ENCODE measurements at places on chromosomes 5 and 9.

GRCh38 chr5:117102591-117102990 lies 528.0 kb upstream of the SEMA6A start:
- DNase-seq, result no peak

DNA sequence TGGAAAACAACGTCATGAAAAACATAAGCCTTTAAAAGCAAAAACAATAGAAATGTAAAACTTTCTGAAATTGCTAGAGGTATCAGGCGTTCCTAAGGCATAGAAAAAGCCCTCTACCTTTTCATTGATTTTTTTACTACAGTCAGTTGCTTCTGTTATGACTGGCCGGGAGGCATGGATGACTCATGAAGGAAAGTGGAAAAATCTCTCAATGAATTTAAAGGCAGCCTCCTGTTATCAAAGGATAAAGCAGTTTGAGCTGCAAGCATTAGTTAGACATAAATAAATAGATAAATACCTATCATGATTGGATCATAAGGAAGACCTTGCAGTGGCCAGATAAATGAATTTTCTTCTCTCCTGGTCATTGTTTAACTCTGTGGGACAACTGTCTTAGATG lies 281.6 kb downstream of the MAST4 start:
- DNase-seq, result no peak

DNA sequence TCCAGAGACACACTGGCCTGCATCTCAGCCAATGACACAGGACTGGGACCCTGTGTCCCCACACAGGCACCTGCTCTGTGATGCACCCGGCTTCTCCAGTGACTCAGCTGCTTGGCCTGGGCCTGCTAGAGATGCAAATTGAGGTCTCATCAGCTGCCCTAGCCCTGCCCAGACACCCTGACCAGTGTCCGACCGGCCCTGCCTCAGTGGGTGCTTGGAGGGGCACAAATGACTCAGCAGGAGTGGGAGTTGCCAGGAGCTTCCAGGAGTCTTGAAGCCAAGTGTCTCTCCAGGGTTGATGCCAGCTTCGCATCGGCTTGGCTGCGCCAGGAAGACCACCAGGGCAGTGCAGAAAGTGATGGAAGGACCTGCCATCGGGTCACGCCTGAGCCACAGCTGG lies 148.2 kb downstream of the ICE1 start:
- DNase-seq, result no peak

DNA sequence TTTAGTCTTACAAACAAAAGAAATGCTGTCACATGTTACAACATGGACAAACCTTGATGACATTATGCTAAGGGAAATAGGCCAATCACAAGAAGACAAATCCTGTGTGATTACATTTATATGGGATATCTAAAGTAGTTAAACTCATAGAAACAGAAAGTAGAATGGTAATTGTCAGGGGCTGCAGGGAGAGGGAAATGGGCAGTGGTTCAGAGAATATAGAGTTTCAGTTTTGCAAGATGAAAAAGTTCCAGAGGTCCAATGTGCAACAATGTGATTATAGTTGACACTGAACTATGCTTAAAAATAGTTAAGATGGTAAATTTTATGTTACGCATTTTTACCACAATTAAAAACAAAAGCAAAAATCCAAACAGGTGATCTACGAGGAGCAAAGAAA lies 265.5 kb downstream of the NDUFS4 start:
- no peak for DNase-seq

- no peak for DNase-seq
Measured at GRCh38 chr5:54792611-54793404, 192.6 kb downstream of the ESM1 start.

DNA sequence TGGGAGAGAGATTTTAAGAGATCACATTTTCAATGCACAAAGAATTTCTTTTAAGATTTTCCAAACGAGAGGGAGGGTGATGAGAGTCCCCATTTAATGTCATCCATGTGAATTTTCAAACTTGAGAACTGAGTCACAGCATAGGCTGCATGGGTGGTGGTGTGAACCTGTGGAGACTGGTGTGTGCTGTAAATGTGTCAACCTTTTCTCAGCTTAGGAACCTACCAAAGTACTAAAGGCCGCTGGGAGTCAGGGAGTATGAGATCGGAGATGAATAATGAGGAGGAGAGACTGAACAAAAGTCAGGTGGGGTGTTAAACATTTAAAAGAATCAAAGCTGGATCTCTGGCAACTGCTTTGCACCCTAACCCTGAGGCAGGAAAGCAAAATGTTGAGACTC lies 7.5 kb downstream of the ALDH1A1 start:
- DNase-seq, result no peak

GRCh38 chr9:4581035-4581760 lies 80.9 kb upstream of the PLPP6 start:
- DNase-seq, result no peak

- DNase-seq, result no peak
Measured at GRCh38 chr5:58759745-58760144, 176.9 kb downstream of the RAB3C start.

DNA sequence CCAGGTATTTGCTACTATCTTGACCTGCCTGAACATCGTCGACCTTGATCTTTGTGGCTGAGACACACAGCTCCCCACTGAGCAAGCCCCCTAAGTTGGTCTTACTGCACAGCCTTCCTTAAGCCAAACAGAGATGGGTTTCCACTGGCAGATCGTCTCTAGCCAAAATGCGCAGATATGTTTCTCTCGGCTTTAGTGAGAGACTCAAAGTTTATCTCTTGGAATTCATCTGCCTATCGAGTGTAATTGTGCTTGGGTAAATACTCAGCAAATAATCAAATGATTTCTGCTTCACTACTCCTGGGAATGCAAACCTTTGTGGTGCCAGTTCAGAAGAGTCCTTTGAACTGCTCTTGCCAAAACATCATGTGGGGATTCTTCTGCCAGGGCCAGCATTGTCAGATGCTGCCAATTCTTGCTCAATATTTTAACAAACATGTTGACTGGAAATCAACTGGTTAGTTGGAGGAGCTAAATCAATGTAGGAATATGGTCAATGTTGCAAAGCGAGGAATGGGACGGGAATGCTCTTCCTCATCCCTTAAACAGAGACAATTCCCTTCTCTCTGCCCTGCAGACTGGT lies 141.2 kb upstream of the SLC28A3 start:
- DNase-seq, result no peak

DNA sequence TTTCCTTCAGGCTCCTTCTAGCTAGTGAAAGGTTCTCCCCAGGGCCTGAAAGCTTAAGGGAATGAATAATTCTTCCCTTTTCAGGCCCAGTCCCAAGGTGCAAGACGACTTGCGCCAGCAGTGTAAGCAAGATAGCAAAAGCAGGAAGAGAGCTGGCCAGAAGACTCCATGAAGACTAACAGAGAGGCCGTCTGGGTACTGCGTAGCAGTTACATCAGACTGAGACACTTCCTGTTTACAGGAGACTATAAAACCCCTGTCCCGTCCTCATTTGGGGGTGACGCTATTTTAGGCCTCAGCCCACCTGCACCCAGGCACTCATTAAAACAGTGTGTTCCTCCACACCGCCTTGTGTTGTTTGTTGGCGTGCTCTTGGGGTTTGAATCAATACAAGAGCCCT lies 90.7 kb upstream of the MOCS2 start:
- no peak for DNase-seq

DNA sequence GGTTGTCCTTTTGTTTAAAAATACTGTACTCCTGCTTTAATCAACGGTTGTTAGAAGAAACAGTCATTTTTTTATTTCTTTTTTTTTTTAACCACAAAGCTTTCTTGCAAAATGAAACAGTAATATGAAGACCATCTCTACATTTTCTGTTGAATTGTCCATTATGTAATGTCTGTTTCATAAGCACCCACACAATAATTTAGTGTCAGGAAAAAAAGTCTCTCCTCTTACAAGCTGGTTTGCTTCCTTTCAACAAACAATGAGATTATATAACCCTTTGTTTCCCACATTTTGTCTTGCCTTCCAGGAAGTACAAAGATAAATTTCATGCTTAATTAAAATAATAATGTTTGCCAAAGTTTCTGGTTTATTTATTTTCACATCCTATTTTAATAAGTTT lies 16.7 kb downstream of the CTNNAL1 start:
- no peak for DNase-seq

- DNase-seq, result no peak
Measured at GRCh38 chr9:137900584-137901310, 23.2 kb downstream of the CACNA1B start.

DNA sequence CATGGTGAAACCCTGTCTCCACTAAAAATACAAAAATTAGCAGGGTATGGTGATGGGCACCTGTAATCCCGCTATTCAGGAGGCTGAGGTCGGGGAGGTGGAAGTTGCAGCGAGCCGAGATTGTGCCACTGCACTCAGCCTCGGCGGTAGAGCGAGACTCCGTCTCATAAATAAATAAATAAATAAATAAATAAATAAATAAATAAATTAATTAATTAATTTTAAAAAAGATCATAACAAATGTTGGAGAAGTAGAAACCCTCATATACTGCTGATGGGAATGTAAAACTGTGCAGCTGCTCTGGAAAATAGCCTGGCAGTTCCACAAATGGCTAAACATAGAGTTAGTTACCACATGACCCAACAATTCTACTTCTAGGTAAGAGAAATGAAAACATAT lies 39.3 kb downstream of the EPB41L4B start:
- DNase-seq, result no peak

- no peak for DNase-seq
Measured at GRCh38 chr9:27059412-27059811, 49.6 kb upstream of the TEK start.

DNA sequence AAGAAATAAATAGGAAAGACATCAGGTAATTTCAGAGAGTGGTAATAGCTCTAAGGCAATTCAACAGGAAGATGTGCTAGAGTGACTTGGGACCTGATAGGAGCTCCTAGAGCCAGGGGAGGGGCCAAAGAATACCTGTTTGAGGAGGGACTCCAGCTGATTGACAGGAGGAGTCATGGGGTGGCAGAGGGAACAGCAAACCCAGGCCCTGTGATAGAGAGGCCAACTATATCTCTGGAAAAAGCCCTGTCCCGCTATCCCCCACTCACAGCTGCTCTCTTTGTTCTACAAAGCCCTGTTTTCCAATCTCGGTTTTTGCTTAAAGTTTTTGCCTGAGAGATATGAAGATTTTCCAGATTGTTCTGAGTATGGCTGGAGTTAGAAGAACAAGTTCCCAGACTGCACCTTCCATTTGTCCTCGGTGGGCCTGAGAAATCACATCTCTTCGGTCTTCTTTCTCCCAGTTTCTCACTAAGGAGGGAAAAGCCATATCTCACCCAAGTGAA lies 9.0 kb upstream of the NSD1 start:
- no peak for DNase-seq

DNA sequence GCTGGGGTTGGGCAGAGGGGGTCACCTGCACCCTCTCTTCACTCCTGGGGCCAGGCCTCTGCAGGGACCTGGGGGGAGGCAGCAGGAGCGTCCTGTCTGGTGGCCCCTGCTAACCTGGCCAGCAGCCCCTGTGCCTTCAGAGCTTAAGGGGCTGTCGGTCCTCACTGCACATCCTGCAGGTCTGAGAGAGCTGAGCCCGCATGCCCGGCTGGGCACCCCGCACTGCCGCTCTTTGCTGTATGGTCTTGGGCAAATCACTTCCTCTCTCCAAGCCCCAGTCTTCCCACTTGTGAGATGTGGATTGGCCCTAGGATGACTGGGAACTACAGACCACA lies 7.9 kb downstream of the FLT4 start:
- no peak for DNase-seq

DNA sequence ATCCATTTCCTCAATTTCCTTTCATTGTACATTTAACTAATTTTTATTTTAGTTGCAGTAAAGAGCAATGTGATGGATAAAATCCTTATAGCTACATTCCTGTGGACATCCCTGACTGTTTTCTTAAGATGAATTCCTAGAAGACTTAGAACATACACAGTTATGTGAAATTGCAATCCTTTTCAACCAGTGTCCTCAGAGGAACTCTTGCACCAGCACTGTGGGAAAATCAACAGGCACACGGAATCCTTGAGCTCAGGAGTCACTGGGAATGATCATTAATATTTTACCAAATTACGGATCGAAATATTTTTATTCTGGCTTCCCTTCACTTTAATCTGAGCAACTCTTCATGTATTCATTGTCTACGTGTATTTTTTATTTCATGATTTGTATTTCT lies 901.9 kb upstream of the WWC1 start:
- no peak for DNase-seq

DNA sequence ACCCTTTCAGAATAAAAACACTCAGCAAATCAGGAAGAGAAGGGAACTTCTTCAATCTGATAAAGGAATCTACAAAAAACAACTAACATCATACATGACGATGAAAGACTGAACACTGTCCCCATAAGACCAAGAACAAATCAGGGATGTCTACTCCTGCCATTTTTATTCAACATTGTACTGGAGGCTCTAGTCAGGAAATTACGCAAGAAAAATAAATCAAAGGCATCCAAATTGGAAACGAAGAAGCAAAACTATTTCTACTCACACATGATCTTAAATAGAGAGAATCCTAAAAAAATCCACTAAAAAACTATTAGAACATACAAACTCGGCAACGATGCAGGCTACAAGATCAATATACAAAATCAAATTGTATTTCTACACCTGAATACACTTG lies 42.3 kb downstream of the IPPK start:
- DNase-seq, result no peak

DNA sequence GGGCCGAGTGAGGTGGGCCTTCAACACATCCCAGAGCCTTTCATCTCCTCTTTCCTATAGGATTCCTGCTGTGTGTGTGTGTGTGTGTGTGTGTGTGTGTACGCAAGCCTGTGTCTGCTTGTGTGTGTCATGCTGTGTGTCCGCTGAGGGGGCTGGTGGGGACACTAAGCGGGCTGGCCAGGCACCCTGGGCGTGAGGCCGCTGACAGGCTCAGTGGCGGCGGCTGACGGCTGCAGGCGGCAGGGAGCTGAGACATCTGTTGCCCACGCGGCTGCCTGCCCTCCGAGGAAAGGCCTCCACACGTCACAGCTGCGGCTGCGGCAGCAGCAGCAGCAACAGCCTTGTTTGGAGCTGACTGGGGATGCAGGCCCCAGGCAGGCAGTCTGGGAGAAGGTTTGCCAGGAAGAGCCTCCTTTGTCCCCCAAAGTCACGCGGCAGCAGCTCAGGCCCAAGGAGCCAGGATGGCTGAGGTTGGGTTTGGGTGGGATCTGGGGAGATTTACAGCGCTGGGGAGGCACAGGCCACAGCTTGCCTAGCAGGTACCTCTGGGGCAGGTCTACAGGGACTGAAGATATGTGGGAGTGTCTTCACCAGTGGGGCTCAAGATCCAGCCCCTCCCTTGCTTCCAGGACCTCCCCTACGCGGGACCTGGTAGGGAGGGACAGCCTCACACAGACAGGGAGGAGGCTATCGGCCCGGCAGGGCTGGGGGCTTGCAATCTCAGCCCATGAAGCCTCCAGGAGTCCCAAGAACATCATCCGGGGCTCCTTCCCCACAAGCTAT lies 1.8 kb downstream of the PDLIM4 start:
- no peak for DNase-seq

DNA sequence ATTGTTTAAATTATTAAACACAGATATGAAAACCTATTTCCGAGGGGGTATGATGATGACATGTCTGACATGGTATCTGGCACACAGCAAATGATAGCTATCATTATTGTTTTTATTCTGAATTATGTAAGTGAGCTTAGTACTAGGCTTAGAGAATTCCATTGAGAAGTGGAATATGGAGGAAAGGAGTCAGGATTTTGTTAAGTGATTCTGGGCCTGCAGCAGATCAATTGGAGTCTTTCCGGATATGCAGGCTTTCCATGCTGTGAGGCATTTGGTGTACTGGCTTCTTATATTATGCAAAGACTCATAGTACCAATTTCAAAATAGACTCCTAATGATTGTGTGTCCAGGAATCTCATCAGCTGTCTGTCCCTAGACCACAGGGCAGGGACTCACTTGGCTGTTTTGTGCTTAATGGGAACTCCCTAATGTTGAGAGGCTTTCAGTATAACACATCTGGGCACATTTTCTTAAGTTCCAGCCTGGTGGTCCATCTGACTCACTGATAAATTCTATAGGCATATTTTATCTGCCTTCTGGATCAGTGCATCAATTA lies 180.0 kb upstream of the KLF9 start:
- no peak for DNase-seq
